H54 (cell line): ENCODE measurements at places on chromosomes 5 and 9.

DNA sequence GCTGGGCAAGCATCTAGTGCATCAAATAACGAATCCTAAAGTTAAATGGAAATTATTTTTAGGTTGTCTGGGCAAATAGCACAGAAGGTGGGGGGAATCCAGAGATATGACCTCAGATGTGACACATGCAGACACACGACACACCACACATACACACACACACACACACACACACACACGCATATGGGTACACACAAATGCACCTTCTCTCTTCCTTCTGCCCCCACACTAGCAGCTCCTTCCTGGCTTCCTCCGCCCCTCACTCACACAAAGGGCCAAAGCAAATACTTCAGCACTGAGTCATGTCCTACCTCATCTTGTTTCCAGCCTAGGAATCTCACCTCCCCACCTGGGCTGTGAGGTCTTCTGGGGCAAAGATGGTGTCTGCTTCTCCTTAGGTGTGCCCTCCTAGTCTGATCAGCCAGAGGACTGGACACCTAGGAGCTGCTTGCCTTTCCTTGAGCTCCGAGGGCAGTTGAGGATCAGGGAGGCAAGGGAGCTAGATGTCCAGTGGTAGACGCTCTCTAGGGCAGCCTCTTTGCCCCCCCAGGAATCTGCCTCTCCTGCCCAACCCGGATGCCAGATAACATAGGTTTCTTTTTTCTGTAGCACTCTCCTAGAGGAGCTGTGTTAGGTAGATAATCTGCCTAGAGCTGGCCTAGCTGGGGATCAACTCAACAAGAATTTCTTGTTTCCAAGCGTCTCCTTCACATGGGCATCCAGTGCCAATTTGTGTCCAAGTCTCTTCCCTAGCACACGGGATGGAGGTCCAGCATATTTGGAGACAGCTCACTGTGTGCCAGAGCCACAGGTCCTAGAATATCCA lies 14.3 kb upstream of the JADE2 start:
- DNase-seq: peak; percentile 23

- no peak for DNase-seq
Measured at GRCh38 chr5:18397371-18397770, 763.1 kb downstream of the TAF11L14 start.

DNA sequence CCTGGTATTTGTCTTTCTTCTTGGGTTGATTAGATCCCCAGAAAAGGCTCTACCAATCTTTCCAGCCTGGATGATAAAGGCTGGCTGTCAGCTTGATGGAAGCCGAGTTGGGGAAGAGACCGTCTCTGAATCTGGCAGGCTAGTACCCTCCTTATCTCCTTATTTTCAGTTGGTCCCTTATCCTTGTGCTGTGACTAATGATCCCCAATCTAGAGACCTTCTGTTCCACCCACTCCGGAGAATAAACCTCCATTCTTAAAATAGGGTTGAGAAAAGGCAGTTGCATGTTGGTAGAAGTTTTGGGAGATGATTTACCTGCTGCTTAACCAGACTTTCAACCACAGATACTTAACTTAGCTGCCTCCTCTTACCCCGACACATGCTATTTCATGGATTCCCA lies 52.3 kb downstream of the PRKACG start:
- DNase-seq: no peak

DNA sequence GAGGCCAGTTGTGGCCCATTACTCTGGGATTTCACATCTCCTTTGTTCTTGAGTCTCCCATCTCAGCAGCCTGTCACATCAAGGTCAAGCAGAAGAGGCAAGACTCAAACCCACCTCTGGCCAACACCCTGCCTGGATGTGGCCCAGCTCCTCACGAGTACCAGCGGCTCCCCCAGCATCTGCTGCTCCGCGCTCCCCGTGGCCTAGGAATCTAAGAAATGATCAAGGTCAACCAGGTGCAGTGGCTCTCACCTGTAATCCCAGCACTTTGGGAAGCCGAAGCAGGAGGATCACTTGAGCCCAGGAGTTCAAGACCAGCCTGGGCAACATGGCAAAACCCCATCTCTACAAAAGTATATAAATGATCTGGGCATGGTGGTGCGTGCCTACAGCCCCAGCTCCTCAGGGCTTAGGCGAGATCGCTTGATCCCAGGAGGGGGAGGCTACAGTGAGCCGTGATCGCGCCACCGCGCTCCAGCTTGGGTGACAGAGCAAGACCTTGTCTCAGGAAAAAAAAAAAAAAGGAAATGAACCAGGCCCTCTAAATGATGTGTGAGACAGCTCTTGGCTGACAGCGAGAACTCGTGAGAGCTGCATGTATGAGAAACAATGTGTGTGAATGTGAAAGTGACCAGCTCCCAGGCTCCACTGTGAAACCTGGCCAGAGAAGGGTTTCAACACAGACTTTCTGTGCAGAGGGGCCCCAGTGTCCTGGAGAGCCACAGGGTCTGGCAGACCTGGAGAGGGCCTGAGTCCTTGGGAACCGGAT lies 61.6 kb upstream of the ANGPTL2 start:
- no peak for DNase-seq

DNA sequence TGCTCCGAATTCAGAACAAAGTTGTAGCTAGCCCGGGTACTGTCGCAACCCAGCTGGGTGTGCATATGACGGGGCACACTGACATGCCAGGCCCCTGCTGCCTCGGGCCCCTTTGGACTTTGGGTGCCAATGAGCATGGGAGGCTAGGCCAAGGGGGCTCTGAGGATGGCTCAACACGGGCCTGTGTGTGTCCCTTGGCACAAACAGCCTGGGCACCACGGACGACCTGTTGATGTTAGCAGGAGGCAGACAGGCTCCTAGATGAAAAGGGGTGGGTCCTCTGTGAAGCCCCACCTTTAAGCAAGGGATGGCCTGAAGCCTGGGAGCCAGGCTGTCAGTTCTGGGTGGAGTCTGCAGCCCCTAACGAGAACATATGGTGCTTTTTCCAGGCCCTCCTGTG lies 1688.2 kb downstream of the EFNA5 start:
- DNase-seq: no peak
